EH (cell line): ENCODE measurements at places on chromosomes 12 and 14.

DNA sequence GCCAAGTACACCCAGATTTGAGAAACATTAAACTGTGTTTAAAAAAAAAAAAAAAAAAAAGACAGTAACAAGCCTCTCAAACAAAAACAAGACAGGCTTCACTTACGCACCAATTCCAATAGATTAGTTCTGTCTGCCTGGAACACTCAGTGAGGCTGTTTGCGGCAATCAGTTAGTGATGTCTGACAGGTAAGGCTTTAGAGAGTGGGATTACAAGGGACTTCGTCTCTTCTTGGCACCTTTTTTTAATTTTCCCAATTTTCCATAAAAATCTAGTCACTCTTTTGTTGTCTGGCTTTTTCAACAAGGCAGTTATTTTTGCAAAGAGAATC is 79.6 kb downstream of the NCOR2 start:
- no peak for DNase-seq

DNA sequence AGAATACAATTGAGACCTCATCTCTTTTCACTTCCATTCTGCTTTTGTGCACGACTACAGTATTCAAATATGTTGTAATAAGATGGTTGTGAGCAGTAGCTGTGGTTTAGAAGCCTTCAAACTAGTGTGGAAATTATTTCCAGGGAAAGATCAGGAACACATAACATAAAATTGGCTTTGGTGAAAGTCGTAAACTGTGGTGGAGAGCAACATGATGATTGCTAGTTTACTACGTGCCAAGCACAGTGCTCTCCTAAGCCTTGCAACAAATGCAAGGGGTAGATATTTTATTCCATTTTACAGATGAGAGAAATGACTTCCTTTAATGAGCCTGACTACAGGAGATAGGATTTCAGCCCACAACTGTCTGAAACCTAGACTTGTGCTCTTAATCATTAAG is 172.4 kb upstream of the LMNTD1 start:
- DNase-seq, result no peak

DNA sequence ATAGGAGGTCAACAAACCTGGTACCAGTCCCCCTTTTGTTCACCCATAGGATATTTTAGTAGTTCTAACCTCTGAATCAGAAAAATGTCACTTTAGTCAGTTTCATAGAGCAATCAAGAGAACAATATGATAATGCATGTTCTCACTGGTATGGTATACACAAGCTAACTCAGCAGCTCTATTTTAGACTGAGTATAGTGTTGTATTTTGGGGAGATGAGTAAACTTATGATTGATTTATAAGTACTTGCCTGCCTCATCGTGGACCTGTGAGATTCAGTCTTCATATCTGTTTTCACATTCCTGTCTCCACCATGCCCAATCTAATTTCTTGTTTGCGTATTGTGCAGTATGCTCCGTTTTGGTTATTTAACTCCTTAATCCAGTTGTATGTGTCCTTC is 20.9 kb downstream of the COX16 start:
- DNase-seq, result no peak

DNA sequence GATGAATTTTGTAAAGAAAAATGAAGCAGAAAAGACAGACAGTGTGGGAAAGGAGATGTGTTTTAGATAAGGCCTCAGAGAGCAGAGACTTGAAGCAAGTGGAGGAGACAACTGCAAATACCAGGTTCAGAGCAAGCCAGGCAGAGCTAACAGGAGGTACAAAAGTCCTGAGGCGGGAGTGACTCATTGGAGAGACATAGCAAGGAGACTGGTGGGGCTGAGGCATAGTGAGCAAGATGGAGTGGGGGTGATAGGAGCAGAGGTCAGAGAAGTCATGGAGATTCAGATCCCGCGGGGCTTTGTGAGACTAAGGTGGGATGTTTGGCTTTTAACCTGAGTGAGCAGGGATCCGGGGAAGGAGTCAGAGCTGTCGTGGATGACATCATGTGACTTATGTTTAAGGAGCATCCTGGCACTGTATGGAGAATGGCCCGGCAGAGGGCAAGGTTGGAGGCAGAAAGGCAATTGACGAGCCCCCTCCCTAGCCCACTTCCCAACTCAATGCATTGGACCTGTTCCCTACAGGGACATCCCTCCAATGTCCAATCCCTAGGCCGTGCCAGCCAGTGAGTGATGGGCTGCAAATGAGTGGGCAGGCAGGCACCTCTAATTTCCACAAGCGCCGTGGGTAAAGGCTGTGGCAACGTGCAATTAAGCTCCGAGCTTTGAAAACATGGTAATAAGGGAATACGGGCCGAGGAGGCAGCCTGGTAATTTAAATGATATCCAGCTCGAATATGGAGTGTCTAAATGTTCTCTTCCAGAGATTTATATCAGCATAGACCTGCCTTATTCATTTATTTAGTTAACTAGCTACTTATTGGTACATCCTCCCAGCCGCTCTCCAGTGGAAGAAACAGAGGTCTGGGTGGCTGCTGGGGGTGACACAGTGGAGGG is 206.8 kb upstream of the LHX5 start:
- peak; percentile 3 for DNase-seq

DNA sequence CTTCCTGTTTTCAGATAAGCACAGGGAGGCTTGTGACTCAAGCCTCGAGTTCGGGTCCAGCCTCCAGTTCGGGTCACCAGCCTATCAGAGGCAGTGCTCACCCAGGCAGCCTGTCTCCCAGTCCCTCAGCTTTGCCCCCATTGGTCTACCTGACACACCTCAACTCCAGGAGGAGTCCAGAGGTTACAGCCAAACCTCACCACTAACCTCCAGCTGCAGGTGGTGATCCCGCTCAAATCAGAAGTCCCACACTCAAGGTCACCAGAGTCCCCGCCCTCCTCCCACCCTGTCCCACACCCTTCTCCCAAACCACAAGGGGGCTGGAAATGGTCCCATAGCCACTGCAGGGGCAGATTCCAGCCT is 42.1 kb downstream of the KDM2B start:
- DNase-seq, result peak; percentile 24

DNA sequence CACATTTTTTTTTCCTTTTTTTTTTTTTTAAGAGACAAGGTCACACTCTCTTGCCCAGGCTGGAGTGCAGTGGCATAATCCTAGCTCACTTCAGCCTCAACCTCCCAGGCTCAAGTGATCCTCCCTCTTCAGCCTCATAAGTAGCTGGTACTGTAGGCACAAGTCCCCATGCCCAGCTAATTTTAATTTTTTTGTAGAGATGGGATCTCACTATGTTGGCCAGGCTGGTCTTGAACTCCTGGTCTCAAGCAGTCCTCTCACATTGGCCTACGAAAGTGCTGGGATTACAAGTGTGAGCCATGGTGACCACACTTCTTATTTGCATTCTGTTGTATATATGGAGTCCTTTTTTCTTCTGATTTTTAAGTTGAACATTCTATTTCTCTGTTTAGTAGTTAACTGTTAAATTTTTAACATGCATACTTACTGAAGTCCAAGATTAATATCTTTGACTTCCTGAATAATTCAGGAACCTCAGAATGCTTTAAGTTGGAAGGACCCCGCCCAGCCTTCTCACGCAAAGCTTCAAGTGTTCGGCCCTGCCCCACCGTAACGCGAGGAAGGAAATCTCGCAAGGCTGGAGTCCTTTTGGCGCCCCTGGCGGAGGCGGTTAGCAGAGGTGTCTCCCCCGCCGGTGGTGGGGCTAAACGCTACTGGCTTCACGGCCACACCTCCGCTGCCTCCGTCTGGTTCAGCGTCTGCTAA is 21.6 kb downstream of the SPATS2 start:
- no peak for DNase-seq

GRCh38 chr14:104111301-104112112 is 26.0 kb downstream of the ASPG start:
- DNase-seq, result no peak

DNA sequence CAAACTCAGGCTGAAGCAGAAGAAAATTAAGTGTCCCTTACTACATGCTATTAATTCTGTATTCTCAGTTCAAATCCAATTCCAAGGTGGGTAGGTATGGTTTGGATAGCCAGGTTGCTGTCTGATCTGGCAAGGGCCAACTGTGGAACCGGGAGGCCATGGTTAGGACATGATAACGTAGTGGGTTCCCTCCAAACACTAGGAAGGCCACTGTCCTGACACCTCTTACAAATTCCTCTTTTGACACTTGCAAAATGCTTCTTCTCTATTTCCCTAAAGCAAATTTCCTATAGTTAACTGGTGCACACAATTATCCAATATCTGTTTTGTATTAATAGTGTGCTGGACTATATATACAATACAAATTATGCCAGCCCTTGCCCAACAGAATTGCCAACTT is 70.8 kb downstream of the RNF34 start:
- no peak for DNase-seq

DNA sequence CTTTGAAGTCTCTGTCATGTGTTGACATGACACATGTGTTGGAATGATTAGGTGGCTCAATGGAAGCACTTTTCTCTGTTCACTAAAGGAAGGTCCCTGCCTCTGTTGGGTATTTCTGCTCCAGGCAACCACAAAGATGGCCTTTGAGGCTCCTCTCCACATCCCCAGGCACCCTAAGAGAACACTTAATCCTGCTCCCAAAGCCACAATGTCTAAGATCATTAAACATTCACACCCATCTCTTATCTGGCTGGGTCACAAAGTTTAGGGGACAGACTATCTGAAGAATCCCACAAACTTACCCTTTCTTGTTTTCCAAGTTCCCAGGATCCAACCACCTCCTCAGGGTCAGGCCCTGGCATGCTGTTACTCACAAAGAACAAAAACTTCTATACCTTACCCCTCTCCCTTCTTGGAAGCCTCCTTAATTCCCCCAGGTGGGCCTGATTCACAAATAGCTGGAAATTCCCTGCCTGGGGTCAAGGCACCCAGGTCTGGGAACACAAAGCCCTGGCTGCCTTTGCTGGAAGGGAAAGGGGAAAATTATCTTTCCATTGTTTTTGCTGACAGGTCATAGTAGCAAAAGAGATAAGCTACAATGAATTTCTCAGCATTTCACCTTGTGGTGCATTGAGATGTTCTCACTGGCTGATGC is 333.7 kb downstream of the PCNX1 start:
- DNase-seq, result no peak

DNA sequence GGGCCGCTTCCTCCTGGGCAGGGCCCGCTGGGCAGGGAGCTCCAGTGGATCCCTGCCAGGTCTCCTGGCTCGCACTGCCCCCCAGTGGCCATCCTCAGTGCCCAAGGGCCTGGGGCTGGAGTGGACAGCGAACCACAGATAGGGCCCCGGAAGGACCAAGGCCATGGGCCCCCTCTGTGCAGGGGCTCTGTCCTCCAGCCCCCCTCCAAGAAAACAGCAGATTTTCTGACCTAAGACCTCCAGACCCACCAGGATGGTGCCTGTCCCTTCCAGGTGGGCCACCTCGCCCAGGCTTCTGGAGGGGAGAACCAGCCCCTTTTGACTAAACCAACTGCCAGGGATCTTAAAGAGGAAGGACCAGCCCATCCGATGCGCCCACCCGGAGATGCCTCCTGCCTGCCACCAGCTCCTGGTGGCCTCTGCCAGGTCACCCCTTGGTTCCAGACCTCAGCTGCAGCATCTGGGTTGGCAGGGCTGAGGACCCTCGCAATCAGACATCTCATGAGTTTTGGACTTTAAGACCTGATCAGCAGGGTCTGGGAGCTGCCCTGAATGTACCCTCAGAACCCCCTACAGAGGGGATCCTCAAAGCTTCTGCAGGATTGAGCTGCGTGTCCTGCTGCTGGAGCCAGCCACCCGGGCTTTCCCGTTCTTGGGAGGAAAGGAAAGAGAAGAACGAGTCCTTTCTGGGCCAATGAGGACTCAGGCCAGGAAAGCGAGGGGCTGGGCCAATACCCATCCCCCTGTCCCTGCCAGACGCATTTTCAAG is 325.8 kb upstream of the DIO3 start:
- peak; percentile 50 for DNase-seq

DNA sequence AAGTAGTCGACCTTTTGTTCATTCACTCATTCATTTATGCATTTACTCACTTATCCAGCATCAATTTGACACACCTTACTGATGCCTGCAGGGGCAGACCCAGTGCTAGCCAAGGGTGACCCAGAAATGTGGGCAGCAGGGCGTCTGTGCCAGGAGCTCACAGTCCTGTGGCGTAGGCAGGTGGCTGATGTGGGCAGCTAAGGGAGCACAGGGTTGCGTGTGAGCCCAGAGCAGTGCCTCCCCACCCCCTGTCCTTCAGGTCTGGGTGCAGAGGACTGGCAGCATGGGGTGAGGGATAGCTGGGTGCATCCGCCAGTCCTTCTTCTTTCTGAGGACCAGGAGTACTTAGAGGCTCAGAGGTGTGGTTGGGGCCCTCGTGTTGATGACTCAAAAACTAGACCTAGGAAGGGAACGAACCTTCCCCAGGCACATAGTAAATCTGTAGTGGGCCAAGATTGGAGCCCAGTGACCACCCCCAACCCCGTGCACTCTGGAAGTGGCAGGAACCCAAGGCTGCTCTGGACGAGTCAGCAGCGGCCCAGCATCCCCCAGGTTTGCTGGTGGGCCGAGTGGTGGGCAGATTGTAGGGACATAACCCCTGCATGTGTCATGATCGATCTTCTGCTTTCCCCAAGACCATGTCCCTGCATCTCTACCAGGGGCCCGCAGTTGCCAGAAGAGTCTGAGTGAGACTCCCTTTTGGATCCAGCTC is 63.9 kb downstream of the BEGAIN start:
- no peak for DNase-seq

- no peak for DNase-seq
These were observed 484.7 kb downstream of the LRIG3 start for GRCh38 chr12:58435647-58436046.

GRCh38 chr14:104103446-104104075 is 18.1 kb downstream of the ASPG start:
- no peak for DNase-seq

- DNase-seq, result no peak
These were observed 665 bp downstream of the RHOF start for GRCh38 chr12:121792607-121793439.

DNA sequence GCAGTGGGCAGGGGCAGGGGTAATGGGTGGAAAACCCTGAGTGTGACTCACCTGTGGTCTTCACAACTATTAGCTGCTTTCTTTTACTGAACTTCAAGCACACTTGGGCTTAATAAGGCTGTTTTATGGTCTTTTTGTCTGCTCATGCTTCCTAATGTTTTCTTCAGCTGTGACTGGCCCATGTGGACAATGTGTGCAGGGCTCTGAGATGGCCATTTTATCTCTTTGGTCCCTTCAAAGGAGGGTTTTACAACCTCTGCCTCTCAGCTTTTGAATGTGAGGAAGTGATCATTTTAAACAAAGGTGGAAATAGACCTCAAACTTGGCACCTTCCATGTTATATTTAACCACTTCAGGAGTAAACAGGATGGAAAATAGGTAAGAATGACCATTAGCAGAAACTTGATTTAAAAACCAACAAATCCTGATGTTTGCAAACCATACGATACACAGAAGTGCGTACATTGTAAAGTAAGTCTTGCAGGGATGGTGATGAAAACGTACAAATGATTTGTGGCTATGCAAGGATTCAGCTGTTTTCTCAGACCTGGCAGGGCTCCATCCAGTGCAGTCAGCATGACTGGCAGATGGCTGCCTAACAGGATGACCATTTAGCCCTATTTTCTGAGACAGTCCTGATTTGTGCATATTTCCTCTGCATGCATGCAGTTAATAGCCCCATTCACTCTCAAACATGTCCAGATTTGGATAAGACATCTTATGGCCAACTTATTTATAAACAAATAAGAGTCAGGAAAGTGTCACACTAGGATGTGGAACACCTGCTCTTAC is 103.2 kb downstream of the SLC38A4 start:
- peak; percentile 18 for DNase-seq
